ENCODE measurements at places on chromosomes 7 and 10.
A peak's percentile ranks its signal among the peaks of the same experiment; 100 is the strongest.

- DNase-seq: no peak
Observed at GRCh38 chr7:19670806-19671205, 38.0 kb downstream of the POLR1F start.

DNA sequence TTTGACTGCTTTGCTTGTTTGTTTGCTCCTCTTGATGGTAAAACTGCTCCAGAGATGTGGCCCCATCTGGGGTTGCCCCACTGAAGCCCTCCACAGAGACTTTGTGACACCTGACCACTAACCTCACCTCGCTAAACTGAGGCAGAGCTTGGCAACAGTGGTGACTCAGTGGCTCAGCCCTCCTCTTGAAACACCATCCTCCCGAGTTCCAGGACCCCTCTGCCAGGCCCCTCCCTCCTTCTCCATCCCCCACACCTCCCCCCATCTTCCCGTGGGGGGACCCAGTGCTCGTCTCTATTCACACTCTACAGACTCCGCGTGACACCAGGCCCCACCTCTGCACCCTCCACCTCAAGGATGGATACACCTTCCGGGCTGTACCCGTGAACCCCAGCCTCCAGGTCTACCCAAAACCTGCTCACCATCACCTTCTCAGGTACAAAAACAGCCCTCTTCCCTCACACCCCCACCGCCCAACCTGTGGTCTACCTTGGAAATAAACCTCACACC lies 19.0 kb upstream of the RET start:
- DNase-seq: no peak

GRCh38 chr10:101653536-101653935 lies 41.4 kb downstream of the FBXW4 start:
- DNase-seq: no peak

GRCh38 chr7:100674411-100675104 lies 1.0 kb downstream of the GNB2 start:
- no peak for DNase-seq

DNA sequence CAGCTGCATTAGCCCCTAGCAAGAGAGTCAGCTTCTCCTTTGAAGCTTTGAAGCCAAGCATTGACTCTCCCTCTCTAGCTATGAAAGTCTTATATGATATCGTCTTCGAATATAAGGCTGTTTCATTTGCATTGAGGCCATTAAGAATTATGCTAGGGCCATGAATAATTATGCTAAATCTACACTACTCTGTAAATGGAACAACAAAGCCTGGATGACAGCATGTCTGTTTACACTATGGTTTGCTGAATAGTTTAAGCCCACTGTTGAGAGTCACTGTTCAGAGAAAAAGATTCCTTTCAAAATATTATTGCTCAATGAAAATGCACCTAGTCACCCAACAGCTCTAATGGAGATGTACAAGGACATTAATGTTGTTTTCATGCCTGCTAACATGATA lies 52.8 kb downstream of the ZNF438 start:
- no peak for DNase-seq

DNA sequence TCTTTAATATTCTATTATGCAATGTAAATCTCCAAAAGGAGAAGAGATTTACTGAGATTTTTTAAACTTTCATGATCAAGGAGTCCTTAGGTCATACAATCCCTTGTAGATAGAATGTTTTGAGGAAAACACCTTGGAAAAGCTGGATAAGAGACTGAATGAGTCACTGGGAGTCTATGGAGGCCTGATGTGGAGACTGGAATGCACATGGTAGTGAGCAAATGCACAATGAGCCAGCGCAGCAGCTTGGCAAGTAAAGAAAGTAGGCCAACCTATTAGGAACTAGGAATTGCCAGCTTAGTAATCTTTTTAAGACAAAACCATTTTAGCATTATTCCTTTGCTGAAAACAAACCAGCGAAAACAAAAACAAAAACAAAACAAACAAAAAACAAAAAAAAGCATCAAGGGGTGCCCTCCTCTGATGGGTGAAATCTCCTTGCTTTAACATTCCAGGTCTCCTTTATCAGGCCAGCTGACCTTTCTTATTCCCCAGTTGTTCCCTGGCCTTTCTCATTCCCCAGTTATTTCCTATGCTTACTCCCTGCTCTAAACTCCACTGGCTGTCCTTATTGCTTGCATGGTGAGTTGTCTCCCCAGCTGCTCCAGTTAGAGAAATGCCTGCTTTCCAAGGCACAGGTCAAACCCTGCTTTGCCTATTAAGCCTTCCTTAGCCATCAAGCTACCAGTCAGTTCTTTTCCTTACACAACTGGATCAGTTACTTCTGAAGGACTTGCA lies 135.8 kb downstream of the PLCE1 start:
- no peak for DNase-seq

DNA sequence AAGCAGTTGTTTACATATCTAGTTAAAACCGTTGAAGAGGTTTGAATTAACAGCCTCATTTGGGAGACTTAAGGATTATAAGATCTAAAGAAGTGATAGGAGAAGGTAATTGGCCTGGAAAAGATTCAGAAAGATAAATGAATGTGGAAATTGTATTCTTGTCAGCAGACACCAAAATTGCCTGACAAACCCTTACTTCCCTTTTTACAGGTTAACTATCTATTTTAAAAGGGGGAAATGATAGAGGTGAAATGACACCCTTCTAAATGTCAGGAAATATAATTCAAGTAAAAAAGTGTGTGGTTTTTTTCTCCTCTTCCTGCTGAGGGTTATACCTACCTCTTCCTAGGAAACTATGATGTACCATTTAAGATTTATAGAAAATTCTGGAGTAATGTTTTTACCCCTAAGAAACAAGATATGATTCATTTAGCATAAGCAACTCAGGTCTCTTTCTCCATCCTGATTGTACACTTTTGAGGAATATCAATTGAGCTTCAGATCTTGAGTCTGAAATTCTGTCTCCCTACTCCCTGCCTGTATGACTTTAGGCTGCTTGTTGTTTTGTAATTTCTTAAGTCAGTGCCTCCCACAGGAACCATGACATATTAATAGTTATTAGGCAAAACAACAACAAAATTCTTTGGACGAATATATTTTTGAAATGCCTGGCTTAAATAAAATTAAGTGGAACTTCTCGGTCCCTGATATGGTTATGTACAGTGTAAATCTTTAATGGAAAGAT lies 250.4 kb downstream of the RNLS start:
- DNase-seq: no peak

DNA sequence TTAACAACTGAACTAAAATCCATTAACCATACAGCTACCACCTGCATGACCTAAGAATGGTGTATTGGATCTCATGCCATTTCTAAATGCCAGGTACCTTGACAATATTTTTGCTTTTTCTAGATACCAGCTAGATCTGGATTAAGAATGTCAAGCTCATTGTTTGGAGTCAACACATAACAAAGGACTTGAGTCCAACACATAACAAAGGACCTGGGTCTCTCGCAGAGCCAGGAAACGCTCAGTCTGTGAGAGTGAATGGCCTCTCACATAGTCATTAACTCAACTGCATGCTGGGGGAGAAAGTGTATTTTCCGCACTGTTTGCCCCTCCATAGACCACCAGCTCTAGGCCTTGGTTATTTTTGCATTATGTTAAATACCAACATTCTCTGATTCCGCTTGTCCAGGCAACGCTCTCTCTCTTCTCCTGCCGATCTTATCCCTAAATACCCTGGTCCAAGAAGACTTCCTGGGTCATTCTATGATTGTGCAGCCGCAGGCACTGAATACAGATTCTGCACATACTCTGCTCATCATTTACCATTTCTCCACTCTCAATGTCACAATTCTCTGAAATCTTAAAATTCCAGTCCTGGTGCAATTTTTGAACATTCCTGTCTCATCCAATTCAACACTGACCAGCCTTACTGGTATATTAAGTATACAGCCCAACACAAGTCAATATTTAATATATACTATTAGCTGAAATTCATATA lies 31.2 kb downstream of the ITIH5 start:
- no peak for DNase-seq

- DNase-seq: no peak
Observed at GRCh38 chr10:58174831-58175230, 92.9 kb downstream of the IPMK start.

- no peak for DNase-seq
Observed at GRCh38 chr7:96719164-96719563, 9.5 kb upstream of the SEM1 start.

DNA sequence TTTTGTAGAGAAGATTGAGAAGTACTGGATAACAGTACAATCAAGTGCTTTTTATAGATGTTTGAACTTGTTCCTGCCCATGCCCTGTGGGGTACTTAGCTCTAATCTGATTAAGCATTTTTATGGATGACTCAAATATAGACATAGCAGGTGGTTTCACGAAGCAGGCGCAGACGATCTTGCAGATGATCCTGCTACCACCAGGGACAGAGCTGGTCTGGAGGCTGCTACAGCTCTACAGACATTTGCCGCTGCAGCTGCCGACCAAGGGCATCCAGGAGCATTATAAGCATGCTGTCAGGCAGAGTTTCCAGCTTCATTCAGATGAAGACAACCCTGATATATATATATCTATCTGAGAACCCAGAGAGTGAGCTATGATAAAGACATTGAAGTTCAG lies 650.4 kb downstream of the NXPH1 start:
- no peak for DNase-seq

DNA sequence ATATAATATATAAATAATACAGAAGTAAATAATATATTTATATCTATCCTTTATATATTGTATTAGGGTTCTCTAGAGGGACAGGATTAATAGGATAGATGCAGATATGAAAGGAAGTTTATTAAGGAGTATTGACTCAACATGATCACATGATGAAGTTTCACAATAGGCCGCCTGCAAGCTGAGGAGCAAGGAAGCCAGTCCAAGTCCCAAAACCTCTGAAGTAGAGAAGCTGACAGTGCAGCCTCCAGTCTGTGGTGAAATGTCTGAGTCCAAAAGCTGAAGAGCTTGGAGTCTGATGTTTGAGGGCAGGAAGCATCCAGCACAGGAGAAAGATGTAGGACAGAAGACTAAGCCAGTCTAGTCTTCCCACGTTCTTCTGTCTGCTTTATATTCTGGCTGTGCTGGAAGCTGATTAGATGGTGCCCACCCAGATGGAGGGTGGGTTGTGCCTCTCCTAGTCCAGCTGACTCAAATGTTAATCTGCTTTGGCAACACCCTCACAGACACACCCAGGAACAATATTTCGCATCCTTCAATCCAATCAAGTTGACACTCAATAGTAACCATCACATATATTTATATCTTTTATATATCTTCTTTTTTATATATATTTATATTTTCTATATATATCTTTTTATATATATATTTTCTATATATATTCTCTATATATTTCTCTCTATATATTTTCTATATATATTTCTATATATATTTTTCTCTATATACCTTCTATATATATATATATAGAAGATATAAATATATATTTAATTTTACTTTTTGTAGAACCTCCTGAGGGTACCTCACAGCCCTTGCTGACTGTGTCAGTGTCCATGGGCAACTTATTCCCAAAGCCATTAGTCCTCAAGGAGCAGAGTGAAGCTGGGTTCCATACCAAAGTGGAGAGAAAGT lies 24.6 kb upstream of the AKR1B10 start:
- DNase-seq: no peak

DNA sequence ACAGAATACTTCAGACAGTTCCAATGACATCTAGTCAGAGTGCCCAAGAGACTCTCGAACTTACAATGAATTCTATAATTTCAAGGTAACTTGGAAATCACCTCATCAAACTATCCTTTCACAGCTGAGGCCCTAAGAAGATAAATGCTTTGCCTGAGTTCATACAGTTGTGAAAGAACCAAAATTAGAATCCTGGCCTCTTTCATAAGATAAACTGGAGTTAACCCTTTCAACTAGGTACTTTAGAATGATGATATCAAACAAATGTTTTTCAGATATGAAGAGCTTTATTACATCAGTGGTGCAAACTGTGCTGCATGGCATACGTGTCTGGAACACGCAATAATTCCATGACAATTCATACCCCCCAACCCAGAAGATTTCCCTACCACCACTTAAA lies 17.9 kb downstream of the DOCK4 start:
- no peak for DNase-seq

GRCh38 chr7:88243345-88243909 lies 23.6 kb upstream of the SRI start:
- peak; percentile 21 for DNase-seq
